ENCODE measurements at places on chromosomes 3 and 15. TPM values are rescaled to one million over a fixed set of nuclear protein-coding genes. Genes with fewer than 3 reads are reported as not detected.

The DUOXA1 gene
- total RNA-seq = 0.09 TPM

The KATNBL1 gene
- total RNA-seq = 42.2 TPM

The FOXL2 gene
- total RNA-seq = not detected

The CASR gene
- not detected for total RNA-seq

GRCh38 chr15:52164631-52165265, 26.4 kb downstream of the GNB5 start:
- peaks cover 6% of the 10 kb centered on the region for H3K36me3 ChIP-seq
- no peak overlapping the region for H3K4me3 ChIP-seq
- no peak for DNase-seq
- peaks cover 7% of the 10 kb centered on the region for H3K4me1 ChIP-seq

GRCh38 chr15:28980709-28981350, 95.1 kb downstream of the APBA2 start:
- peaks cover 15% of the 10 kb centered on the region for H3K4me1 ChIP-seq
- no peaks in the 10 kb centered on the region for H3K36me3 ChIP-seq
- no peaks in the 10 kb centered on the region for H3K27me3 ChIP-seq

GRCh38 chr3:11564577-11565001, 79.1 kb downstream of the VGLL4 start:
- H3K27me3 ChIP-seq = no peaks in the 10 kb centered on the region
- no peaks in the 10 kb centered on the region for H3K4me1 ChIP-seq
- H3K36me3 ChIP-seq = peaks cover 4% of the 10 kb centered on the region
- H3K4me3 ChIP-seq = no peak overlapping the region
- no peak overlapping the region for H3K27ac ChIP-seq

Measured in CD8-positive, alpha-beta memory T cell (primary cell).